HuH-7 (cell line): ENCODE measurements at places on chromosomes 3 and 15.

GRCh38 chr3:188465311-188465710, 311.4 kb downstream of the LPP start:
- DNase-seq: no peak

GRCh38 chr3:124838963-124839362, 48.2 kb downstream of the ITGB5 start:
- DNase-seq: no peak

DNA sequence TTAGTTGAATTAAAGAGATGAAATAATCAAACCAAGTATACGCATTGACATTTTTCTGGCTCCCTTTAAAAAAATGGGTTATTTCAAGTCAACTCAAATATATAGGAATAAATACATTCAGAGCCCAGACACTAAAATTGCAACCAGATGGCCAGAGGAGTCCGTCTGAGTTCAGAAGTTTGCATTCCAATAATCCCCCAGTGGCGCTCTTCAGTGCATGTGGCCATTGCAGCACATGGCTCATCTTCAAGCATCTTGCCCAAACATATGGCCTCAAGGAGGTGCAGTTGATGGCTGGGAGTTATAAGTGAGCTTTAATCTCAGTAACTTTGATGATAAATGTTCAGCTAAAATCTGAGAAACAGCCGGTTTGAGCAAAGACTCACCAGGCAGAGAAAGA, 295.8 kb upstream of the LRRN1 start:
- no peak for DNase-seq

DNA sequence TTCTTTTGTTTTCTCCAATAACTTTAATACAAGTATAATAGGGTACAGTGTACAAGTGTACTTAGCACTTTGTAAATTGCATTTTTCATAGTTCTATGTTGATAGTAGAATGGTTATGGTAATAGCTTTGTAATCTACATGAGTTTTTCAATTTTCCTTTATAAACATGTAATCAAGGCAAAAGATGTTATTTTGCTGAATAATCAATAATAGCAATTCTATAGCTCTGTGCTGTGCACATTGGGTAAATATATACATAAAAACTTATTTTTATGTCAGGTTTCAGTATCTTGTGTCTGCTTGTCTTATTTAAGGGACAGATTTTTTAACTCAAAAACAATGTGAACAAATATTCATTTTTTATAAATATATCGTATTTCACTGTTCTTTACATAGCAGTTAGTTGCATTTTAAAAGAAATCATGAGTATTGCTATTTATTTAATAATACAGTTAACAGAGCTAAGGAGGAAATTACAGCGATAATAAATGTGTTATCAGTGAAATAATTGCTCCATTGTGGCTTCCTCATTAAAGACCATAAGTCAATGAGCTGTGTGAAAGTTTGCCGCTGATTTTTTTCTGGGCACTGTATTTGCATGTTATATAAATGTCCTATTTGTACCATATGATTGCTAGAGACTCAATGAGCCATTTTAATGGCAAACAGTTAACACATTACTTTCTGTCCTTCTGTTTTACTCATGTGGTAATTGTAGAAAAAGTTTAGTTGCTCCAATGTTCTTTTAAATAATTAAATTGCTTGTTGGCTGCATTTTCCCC, 214.6 kb upstream of the STAC start:
- DNase-seq: no peak

DNA sequence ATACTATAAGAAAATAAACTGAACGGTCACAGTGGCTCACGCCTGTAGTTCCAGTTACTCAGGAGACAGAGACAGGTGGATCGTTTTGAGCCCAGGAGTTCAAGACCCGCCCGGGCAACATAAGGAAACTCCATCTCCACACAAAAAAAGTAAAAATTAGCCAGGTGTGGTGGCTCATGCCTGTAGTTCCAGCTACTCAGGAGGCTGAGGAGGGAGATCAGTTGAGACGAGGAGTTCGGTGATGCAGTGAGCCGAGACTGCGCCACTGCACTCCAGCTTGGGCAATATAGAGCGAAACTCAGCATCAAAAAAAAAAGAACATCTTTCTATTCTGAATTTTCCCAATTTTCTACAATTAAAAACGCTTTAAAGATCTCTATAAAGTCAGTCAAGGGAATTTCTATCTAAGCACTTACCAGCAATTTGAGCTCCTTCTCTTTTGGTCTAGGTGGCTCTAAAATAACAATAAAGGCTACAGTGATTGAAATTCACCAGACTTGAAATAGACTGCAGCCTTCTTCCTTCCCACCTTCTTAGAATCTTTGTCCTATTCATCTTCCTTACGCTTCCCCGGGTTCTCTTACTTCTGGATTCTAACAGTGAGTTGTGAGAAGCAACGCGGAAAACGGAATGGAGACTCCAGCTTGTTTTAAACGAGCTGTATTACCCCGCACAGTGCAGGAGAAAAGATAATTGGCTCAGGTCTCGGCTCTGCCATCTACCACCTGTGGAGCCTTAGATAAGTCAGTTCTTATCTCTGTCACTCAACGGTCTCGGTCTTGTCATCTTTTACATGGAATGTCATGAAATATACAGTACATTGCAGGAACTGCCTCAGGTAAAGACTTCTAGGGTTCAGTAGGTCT, 812 bp upstream of the SEC62 start:
- peak; percentile 30 for DNase-seq

- DNase-seq: no peak
Observed at GRCh38 chr3:58022490-58022889, 14.3 kb downstream of the FLNB start.

DNA sequence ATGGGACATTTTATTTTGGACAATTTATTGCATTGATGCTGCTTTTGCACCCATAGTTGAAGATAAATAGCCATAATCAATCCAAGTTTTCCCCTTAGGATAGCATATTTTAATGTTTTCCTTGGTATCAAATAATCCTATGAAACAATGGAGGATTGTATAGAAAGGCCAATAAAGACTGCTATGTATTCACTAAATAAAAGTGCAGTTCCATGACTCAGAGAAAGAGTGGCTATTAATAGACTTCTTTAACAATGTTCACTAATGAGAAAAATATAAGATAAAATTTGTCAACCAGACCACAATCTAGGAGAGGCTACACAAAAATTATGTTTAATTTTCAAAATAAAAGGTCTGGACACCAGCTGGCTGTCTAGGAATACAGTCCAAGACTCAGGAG, 560.9 kb upstream of the AGTR1 start:
- no peak for DNase-seq

DNA sequence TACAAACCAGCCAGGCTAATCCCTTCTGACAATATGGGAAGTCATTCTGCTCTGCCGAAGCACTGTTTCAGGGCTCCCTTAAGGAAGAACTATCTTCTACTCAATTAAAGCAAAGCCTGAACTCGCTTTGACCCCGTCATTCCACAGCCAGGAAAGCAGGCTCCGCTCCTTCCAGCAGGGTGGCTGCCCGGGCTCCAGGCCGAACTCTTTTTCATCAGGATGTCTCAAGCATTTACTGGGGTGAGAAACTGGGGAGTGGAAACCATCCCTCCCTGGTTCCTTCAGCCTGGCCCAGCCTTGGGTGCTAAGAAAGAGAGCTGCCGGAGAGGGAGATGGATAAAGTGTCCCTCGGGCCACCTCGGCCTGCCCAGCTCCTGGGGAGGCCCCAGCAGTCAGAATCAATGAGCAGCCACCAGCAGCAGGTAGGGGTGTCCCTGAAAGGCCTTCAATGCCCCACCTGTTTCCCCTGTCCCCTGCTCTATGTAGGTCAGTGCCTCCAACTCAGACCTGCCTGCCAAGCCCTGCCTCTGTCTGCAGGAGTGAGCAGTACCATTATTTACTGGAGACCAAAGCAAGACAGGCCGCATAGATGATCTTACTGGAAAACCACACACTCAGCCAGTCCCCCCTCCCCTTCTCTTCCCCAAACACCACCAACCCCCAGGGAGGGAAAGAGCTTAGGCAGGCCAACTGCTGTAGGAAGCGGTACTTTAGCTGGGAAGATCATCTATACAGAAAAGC, 225.6 kb upstream of the TLE3 start:
- no peak for DNase-seq

DNA sequence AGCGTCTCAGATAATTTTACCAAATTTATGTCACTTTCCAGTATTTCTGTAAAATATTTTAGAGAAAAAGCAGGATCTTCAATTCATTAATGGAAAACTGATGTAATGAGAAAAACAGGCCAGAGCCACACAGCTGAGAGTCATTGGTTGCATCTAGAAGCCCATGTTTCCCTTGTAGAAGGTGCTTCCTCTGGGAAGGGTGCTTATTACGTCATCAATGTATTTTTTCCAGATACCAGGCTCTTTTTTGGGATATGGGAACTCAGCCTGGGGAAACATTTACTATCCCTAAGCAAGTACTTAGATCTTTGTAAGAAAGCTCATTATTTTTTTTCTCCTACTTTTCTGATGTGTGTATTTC, 89.1 kb upstream of the PHLDB2 start:
- no peak for DNase-seq

- no peak for DNase-seq
Observed at GRCh38 chr3:193240850-193241706, at the start of gene PLAAT1. Gene PLAAT1 (plus strand): TSS chr3:193241222. CDS start chr3:193255651, 14,429 bp downstream.

- DNase-seq: no peak
Observed at GRCh38 chr3:45185052-45185451, 38.9 kb upstream of the CDCP1 start.

- no peak for DNase-seq
Observed at GRCh38 chr15:25065876-25066275, 111.1 kb downstream of the SNRPN start.

GRCh38 chr3:21599890-21600289, 151.1 kb downstream of the ZNF385D start:
- DNase-seq: no peak

DNA sequence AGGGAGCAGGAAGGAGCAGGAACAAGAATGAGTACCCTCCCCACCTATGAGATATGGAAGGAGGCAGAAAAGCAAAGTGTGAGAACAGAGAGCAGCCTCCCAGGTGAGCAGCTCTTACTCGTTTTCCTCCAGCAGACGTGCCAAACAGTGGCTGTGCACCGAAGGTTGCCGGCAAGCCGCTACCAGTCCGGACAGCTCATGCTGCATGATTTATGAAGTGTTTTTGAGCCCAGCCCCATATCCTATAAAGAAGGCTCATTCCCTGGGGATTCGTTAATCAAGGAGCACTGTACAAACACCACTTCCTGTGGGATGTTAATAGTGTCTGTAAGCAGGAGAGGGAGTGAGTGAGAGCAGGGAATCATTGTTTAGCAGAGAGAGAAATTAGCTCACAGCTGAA, 118.3 kb upstream of the FOXB1 start:
- DNase-seq: no peak

DNA sequence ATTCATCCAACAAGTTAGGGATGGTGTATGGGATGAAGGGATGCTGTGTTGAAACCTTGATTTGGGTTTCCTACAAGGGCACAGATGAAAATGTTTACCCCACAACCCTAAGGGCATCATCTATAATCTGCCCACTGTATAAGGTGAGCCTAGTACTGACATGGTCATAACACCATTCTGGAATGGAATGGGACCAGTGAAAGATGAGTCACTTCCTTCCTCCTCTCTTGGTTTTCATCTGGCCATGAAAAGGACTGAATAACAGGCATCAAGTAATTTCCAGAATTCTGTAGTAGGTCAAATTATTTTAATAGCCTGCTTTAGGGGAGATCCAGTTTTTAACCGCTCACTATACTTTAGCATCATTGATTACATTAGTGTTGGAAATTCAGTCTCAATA, 538.6 kb downstream of the NR2F2 start:
- DNase-seq: no peak
